ENCODE measurements at places on chromosomes 6 and 20.

DNA sequence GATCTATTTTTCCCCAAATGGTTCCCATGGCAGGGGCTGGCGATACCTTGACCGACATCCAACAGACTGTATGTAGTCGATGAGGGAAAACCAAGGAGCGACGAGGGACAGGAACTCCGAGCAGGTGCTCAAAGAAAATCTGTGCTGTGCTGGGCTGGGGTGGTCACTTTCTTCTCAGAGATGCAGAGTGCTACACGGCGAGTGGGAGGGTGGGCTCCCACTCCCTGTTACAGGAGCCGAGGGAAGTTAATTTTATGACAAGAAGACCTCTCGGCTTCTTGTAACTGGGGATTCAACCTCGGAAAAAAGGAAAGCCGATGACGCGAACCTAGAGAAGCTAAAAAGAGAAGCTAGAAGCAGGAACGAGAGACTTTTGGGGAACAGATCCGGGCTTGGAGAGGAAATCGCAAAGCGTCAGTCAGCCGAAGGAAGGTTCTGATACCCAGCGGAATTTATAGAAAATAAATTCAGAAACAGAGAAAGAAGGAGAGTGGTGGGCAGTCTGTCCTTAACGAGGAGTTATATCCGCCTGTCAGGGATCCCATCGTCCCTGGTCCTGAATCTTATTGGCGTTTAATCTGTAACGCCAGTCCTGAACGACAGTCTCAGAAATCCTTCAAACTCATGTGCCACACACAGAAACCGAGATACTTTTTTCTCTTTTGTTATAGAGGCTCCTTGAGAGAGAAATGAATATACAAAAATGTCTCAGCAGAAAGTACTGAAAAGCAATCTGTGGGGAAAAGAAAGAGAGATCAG, 84.6 kb upstream of the ZNF322 start:
- no peak for DNase-seq

DNA sequence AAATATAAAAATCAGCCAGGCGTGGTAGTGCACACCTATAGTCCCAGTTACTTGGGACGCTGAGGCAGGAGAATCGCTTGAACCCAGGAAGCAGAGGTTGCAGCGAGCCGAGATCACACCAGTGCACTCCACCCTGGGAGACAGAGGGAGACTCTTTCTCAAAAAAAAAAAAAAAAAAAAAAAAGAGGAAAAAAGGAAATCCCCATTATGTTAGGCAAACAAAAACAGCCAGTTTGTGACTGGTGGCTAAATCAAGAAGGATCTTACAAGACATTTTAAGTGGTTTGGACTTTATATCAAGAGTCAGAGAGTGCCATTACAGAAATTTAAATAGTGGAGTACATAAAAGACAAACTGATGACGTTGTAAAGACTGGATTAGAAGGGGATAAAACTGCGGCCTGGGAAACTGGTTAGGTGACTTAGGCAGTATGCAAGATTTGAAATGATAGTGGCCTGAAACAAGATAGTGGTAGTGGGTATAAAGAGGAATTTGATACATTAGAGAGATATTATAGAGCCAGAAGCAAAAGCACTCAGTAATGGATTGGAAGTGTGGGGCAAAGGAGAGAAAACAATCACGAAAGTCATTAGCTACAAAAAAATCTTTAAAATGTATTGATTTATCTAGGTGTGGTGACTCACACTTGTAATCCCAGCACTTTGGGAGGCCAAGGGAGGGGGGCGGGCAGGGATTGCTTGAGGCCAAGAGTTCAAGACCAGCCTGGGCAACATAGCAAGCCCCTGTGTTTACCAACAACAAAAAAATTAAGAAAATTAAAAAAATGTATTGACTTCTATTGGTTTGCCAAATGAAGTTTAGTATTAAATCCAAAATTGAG, 1.7 kb upstream of the MYO6 start:
- no peak for DNase-seq

DNA sequence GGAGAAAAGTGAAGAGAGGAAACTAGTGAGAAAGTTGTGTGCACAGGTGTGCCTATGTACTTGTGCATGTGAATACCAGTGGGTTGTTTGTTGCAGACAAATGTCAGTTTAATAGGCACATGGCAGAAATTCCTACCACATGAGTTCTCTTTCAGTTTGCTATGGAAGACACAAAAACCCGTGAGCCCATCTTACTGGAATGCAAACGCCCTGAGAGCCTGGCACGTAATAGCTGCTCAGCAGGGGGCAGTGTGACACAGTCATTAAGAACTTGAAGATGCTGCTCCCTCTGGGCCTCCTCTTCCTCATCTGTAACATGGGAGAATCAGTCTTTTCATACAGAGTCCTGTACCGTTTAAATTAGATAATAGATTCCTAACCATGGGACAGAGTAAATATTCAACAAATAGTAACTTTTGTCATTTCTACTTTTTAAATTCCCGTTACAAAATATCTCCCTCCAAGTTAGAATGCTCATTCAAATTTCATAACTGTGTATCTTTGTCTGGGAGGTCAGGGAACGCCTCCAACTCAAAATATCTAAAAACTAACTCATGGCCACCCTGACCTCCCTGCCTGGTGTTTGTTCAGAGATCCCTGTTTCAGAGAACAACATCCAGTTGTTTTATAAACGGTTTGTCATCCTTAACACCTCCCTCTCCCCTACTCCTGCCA, 802.9 kb downstream of the MAFB start:
- DNase-seq = peak; percentile 92

DNA sequence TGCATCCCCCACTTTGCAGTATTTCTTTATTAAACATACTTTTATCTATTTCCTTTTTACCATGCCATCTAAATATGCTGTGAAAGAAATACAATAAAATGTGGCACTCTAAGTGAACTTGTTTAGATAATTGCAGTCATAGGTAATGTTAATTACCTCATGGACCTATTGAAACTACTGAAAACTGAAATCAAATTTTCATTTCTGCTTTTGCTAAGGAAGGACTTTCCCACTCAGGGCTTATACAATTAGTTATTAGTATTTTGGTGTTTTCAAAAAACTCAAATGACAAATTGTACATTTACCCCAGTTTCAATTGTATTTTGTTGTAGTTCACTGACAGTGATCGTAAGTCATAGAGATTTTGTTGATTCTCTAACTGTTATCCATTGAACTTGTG, 88.4 kb downstream of the ID4 start:
- DNase-seq = no peak

DNA sequence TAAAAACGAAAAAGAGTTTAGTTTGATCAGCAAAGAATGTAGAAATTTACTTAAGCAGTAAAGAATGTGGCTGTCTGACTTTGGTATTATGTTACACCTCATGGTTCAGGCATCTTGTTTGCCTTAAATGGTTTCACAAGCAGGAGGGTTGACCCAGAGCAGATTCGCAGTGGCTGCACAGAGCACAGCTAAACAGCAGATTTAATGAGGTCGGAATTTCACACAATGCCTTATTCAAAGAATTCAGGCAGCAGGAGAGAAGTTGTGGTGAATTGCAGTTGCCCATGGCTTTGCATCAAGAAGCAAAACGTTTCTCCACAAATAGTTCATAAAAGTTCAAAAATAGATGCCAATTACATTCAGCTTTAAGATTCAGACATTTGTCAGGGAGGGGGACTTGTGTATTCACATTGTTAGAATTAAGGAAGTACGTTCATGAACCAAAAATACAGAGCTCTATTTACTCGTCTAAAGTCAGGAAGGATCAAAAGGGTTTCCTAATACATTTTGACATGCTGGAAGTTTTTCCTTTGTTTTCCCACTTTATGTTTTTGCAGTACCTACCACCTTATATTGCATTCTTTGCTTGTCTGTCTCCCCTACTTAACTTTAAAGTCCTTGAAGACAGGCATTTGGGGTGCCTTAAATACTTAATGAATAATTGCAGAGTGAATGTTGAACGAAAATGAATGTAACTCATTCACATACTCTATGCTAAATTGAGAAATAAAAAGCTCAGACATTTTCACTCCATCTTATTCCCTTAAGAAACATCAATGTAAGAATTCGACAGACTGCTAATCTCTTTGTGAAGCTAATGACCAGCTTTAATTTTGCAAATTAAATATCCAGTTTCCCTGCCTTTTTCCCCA, 1163.6 kb upstream of the CITED2 start:
- DNase-seq = peak; percentile 95

- peak; percentile 96 for DNase-seq
Measured at GRCh38 chr20:24672886-24673677, 203.7 kb downstream of the SYNDIG1 start.

GRCh38 chr20:59246691-59247400, 53.6 kb upstream of the EDN3 start:
- DNase-seq = no peak

DNA sequence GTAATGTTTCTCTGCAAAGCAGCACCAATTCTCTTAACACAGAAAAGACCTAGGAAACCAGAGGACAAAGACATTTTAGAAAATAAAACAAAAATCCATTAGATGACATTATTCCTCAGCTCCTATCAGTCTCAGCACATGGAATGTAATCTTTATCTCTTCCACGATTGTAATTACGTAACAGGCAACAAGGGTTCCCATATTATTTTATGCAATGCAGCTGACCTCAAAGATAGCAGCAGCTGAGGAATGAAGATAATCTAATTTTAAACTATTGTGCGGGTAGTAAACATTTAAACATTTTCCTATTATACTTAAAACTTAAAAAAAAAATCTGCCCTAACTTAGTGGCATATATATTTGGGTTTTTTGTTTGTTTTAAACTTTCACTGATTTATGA, 33.0 kb upstream of the PTCHD4 start:
- no peak for DNase-seq

DNA sequence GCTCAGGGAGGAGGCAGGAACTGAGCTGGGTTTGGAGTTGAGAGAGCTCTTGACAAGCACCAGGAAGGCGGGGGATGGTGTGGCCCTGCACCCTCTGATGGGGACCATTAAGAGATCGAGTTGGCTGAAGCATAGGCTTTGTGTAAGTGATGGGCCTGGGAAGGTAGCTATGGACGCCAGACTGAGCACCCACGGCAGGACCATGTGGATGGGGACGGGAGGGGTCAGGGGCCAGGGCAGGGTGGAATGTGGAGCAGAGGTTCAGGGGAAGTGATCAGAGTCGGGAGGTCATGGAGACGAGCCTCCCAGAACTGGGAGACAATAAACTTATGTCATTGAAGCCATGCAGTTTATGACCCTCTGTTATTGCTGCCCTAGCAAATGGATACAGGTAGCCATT, 81.7 kb downstream of the PLG start:
- no peak for DNase-seq

DNA sequence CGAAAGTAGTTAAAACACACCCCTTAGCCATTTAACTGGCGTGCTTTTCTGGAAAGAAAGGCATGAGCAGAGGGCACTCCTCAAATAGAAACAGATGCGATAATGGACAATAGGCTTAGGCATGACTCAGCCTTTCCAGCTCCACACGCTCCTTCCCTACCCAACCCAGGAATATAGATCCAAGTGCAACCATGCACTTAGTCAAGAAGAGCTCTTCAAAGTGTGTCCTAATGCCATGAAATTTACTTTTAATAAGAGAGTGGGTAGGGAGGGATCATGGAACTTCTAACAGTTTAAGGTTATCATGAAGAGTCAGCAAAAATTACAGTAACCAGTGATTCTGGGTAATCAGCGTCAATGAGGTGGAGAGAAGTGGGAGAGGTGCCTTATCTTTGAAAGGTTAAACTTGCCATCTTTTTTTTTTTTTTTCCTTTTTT, 2.4 kb upstream of the EFHC1 start:
- peak; percentile 92 for DNase-seq

- DNase-seq = no peak
Measured at GRCh38 chr6:140275725-140276124, 901.3 kb upstream of the CITED2 start.

- DNase-seq = no peak
Measured at GRCh38 chr6:20814494-20814893, 280.2 kb downstream of the CDKAL1 start.

GRCh38 chr6:43800746-43801494, 30.9 kb downstream of the VEGFA start:
- DNase-seq = no peak

DNA sequence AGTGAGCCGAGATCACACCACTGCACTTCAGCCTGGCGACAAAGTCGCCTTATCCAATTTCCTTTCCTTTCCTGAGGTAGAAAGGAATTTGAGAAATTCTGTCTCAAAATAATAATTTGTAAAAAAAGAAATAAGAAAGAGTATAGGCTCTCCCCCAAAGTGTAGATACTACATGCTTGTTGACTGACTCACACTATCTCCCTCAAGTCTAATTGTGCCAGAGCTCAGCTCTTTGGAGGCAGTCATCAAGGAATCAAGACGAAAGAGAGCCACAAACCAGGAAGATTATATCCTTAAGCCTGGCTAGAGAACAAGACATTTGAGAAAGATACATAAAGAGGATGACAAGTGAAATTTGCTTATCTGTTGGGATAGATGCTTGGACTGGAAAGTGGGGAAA, 3.7 kb upstream of the FKBPL start:
- no peak for DNase-seq

GRCh38 chr20:50019466-50020256, 36.9 kb downstream of the SNAI1 start:
- no peak for DNase-seq

DNA sequence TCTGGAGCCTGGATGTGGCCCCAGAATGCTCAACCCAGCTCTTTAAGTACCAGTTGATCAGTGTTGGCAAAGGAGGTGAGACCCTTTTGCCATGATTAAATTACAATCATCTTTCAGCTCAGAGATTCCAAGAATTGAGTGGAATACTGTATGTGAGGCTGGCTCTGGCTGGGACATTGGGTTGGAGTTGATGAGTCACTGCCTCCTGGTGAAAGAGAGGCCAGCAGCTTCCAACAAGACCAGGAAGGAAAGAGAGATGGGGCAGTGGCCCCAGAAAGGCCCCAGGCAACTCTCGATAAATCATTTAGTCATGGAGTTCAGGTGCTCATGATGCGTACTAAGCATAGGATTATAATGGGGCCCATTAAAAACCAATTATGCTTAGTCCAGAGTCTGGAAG, 2.1 kb downstream of the TGM6 start:
- no peak for DNase-seq

DNA sequence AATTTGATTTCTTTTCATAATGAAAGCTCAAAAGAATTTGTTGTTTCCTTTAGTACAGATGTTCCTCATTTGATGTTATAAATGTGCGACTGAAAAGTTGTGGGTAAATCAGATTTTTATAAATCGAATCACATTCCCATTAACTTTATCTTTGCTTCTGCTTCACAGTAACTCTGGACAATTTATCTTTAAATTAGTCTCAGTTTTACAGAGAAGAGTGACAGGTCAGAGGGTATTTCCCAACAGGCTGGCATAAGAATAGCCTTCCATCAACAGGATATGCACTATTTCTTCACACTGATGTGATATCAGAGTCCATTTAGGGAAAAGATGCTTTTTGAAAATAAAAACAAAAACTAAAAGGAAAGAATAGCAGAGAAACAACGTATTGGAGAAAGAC, 286.9 kb downstream of the FRK start:
- no peak for DNase-seq

GRCh38 chr6:112579601-112580000, 232.5 kb downstream of the RFPL4B start:
- DNase-seq = peak; percentile 26

All from fibroblast of mammary gland (primary cell).